NCI-H1436 treated with DMSO at 0.1 percent for 48 hours (cell line): ENCODE measurements at places on chromosomes 1 and 21.

- no peak for DNase-seq
Observed at GRCh38 chr1:10189659-10190058, 20.7 kb upstream of the KIF1B start.

- DNase-seq: no peak
Observed at GRCh38 chr1:185608177-185608576, 126.0 kb upstream of the HMCN1 start.

DNA sequence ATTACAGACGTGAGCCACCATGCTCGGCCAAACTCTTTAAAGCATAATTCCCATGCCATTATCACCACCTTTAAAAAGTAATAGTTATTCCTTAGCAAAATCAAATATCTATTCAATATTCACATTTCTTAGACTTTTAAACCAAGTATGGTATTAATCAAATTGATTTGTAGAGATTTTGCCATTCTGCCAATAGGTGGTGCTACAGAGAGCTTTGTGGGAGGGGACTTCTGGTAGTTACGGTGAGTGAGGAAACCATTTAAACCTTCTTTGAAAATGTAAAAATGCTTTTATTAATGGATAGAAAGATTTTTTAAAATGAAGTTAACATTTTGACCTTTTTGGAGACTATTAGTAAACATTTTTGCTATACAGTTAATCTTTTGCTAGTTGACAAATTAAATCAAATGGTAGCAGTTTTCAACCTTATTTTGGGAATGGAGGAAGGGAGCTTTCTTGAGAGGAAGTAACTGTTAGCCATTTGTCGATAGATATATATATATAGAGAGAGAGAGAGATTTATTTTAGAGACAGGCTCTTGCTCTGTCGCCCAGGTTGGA, 19.3 kb downstream of the IARS2 start:
- no peak for DNase-seq

DNA sequence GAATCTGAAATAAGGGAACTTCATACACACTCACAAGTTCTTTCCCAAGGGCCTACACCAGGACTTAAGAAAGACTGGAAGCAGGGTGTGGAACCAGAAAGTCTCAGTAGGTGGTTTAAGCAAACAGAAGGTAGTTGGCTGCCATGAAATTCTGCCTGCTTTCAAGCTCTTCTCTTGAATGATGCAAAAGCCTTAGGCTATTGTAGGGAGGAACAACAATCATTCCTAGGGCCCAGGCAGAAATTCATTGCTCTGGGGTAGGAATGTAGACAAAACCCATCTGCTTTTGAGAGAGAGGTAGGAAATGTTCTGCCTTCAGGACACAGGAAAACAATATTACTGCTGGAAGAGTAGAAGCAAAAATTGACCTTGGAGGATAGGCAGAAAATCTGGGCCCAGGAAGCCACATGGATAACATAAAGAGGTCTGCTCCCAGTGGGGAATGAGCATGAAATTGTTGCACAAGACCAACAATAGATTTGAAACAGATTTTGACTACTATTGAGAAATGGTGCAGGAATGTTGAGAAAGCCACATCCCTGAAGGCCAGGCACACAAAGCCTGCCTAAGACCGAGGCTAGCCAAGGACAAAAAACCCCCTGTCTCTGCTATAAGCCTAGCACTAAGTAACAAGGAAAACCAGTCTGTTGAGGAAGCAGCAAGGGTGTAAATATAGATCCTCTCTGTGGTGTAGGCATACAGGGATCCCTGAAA, 22.7 kb upstream of the SFT2D2 start:
- DNase-seq: no peak

DNA sequence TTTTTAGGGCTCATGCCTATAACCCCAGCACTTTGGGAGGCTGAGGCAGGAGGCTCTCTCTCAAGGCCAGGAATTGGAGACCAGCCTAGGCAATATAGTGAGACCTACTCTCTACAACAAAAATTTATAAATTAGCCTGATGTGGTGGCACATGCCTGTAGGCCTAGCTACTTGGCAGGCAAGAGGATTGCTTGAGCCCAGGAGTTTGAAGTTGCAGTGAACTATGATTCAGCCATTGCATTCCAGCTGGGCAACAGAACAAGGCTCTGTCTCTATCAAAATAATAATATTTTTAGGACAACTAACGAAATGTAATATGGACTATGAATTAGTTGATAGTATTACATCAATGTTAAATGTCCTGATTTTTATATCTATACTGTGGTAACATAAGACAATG, 68.8 kb upstream of the ARID1A start:
- DNase-seq: no peak

- DNase-seq: no peak
Observed at GRCh38 chr1:55262822-55263221, 47.7 kb upstream of the USP24 start.

- DNase-seq: no peak
Observed at GRCh38 chr1:160260406-160261382, 1.7 kb downstream of the DCAF8 start.

GRCh38 chr1:117925981-117926380, 3.4 kb downstream of the GDAP2 start:
- DNase-seq: no peak
